ENCODE measurements at places on chromosomes 12 and 14.

DNA sequence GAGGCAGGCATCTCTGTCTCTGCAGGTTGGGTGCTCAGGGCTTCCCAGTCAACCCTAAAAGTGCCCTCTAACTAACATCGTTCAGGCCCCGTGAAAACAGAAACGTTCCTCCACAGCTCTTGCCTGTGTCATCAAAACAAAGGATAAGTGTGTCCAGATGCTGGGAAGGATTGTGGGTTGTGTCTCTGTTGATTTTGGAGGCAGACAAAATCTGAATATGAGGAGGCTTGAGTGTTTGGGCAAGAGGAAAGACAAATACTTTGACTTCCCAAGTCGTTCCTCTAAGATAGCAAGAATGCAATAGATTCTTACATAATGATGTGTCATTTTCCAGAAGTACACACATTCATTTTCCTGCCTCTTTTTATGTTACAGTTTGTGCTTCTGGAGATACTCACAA lies 52.9 kb downstream of the SERPINA3 start:
- no peak for DNase-seq

GRCh38 chr12:57842342-57843294 lies 3.9 kb downstream of the CTDSP2 start:
- no peak for DNase-seq

DNA sequence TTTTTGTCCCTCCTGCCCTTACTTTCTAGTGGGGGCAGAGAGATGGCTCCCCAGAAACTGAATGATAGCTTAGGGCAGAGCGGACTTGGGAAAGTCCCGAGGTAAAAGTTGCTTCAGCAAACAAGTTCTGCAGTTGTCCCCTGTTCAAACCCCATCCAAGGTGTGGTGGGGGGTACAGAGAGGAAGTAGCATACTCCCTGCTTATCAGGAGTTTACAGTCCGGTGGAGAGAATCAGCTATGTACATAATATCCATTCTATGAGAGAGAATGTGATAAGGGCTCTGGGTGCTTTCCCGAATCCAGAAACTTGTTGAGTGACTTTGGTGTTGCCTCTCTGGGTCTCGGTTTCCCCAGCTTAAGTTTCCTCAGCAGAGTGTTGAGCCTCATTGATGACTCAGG lies 40.4 kb upstream of the VRK1 start:
- no peak for DNase-seq

DNA sequence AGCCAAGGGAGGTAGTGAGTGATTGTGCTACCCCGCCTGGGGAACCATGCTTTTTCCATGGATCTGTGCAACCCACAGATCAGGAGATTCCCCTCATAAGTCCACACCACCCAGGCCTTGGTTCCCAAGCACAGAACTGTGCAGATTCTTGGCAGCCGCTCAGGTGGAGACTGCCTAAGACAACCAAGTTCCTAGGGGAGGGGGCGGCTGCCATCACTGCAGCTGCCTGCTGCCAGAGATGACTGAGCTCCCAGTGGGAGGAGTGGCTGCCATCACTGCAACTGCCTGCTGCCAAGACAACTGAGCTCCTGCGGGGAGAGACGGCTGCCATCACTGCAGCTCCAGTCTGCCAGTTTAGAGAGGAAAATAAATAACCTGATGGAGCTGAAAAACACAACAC lies 138.3 kb upstream of the GARIN2 start:
- no peak for DNase-seq

DNA sequence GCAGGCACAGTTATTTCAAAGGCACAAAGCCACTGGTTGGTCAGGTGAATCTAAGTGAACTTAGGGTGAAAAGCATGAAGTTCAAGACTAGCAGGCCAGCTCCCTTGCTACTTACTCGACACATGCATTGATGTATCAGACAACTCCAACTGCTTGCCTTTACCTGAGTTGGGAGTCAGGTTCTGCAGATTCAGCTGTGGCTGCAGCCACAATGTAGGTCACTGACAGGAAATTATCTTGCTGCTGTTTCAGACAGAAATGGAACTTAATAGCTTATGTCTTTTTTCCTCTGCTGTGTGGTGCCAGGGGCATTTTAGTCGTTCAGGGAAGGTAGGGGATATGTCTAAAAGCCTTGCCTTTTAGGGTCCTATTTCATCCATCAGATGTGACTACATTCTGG lies 125.6 kb upstream of the RPH3A start:
- DNase-seq: no peak

DNA sequence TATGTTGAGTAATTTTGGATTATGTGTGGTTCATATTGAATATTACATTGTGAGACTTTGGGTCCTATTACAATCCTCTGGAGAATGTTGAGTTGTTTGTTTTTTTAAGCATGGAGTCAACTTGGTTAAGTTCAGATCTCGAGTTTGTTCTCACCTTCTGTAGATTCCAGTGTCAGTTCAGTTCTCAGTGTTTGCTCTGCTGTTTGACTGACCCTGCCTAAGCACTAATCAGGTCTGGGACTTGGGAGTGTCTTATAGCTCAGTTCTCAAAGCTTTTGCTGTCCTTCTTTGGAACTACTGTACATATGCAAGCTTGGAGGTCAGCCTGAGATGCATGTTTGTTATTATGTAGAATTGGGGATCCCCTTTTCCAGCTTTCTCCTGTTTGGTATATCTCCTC lies 63.1 kb downstream of the DIP2B start:
- DNase-seq: no peak

DNA sequence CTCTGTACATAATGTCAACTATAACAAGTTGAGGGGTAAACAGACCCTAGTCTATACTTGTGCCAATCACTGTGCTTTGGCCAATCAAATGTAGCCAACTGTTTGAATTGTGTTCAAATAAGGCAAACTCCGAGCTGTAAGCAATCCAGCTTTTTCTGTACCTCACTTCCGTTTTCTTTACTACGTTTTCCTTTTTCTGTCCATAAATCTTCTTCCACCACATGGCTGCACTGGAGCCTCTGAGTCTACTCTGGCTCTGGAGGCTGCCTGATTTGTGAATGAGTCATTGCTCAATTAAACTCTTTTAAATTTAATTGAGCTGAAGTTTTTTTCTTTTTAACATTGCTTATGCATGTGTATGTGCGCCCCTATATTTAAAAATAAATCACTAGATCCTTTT lies 29.7 kb downstream of the CLEC1A start:
- no peak for DNase-seq

DNA sequence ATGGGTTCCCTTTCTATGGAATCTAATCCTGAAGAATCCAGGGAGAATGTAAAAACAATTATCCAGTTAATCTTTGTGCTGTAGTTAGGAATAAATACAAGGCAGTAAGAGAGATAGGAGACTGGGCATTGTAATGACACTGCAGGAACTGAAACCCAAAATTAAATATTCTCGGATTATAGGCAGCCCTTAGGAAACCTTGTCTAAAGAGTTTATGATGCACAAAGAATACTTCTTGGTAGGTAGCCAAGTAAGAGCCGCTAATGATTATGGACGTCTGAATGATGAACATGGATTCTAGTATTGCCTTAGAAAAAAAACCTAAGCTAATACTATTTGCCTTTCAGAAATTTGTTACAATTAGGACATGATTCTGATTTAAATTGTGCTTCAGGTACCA lies 165.4 kb upstream of the LRIG3 start:
- no peak for DNase-seq

GRCh38 chr12:119115296-119115905 lies 63.3 kb upstream of the HSPB8 start:
- DNase-seq: peak; percentile 59

GRCh38 chr12:4849115-4849541 lies 60.6 kb upstream of the KCNA1 start:
- DNase-seq: peak; percentile 67

DNA sequence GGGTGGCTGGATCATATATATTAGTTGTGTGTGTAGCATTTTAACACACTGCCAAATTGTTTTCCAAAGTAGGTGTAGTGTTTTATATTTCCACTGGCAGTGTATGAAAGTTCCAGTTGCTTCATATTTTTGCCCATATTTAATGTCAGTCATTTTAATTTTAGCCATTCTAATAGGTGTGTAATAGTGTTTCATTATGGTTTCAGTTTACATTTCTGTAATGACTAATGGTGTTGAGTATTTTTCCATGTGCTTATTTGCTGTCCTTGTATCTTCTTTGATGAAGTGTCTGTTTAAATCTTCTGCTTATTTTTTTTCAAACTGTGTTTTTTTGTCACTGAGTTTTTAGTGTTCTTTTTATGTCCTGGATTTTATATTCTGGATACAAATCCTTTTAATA lies 8.7 kb downstream of the TBC1D15 start:
- DNase-seq: no peak

DNA sequence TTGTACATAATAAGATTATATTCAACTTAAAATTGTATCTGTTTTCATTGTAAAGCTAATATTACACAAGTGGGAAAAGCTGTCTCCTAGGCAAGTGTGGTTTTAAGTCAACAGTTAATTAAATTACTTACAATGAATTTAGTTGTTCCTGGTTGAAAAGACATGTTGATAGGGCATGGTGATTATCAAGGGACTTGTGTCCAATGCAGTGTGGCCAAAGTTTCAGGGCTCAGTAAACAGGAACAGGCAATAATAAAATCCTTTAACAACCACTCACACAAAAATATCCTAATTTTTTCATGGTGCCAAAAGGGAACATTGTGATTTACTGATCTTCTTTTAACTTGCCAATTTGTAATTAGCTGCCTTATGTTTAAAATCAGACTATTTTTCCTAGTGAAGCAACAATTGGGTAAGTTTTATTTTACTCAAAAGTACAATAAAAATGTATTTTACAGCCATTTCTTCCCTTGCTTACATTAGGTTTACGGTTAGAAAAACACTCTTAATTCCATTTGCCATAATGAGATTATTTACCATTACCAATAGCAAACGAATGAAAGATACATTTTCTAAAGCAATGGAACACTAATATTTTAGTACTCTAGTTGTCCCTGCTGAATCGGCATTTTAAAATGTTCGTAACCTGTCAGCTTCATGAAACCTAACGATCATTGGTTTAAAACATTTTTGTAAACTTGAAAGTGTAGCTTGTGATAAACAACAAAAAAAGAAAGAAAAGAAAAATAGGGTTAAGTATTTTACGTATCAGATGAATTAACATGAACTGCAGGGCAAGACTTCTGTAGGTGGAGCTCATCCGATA lies 1.8 kb upstream of the WNK1 start:
- peak; percentile 27 for DNase-seq

DNA sequence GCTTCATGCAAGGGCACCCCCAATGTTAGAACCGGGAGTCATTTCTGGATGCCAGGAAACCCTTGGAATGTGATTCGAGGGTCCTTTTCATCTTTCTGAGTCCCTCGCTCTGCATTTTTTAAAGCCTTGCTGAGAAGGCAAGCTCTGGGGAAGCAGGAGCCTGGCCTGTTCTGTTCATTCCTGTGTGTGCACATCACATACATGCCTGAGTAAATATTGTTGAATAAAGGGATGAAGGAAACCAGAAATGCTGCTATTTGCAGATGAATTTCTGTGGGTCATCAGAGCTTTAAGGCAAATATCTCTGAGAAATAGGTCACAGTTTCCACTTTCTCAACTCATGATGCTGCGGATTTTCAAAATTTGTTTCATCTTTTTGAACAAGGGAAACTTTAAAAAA lies 170.1 kb downstream of the PAH start:
- no peak for DNase-seq

- DNase-seq: peak; percentile 69
Measured at GRCh38 chr12:110281549-110282299, 677 bp downstream of the ATP2A2 start.

- no peak for DNase-seq
Measured at GRCh38 chr14:68394118-68394763, 398.6 kb downstream of the ZFP36L1 start.

DNA sequence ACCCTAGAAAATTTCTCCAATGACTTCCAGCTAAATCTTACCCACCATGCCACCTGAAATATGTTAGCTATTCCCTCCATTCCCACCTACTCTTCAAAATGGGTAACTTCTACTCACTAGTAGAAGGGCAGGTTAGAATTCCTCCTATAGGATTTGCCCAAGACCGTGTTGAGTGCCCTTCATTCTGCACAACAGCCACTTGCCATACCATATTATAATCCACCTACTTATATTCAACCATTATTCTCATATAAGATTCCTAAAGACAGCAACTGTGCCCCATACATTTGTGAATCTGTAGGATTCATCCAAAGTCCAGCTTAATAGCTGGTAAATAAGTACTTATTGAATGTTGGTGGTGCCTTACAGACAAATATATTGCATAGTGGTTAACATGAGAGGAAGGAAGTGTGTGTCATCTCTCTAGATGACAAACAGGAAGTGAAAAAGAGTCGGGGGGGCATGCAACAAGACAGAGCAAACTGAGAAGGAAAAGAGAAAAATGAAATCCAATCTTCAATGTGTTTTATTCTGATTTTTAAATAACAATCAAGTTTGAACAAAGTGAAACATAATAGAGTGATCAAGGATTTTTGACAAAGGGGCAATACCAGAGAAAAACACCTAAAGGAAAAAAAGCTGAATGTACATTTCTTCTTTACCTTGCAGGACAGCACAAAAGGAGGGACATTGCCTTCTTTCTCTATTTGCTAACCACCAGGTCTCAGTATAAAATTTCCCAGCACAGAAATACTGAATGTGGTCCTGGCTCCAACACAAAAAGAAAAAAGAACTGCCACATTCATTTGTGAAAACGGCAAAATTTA lies 389.3 kb upstream of the USP15 start:
- peak; percentile 32 for DNase-seq

DNA sequence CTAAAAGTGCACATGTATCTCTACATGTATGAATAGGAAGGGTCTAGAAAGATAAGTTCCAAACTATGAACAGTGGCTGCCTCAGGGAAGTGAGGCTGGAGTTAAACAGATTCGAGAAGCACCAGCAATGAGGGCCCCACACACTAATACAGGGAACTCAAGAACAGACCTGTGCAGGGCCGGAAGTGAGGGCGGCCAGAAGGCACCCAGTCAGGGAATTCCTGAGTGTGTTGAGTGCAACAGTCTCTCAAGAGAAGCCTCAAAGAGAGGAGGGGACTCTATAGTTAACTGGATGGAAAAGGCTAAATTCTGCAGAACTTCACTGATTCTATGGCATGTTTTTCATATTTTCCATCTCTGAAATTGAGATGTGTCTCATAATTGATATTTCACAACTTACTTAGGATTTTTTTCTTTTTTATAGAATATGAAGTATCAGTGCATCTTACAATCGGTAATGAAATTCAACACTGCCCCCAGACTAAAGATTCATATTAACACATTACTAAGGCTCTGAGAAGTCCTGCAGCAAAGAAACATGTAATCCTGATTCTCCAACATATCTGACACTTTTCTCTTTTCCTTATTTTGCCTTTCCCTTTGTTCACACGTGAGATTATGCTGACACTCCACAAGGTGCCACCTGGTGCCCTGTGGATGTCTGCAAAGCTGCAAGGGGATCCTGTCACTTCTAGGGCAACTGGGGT lies 61.3 kb downstream of the CHGA start:
- no peak for DNase-seq

- no peak for DNase-seq
Measured at GRCh38 chr14:25011095-25011494, 38.9 kb downstream of the STXBP6 start.

GRCh38 chr12:123395236-123395635 lies 11.3 kb downstream of the KMT5A start:
- no peak for DNase-seq
